ENCODE measurements at places on chromosomes 13 and 19.

- no peak for DNase-seq
Observed at GRCh38 chr19:39236527-39236926, 8.3 kb downstream of the IFNL3 start.

DNA sequence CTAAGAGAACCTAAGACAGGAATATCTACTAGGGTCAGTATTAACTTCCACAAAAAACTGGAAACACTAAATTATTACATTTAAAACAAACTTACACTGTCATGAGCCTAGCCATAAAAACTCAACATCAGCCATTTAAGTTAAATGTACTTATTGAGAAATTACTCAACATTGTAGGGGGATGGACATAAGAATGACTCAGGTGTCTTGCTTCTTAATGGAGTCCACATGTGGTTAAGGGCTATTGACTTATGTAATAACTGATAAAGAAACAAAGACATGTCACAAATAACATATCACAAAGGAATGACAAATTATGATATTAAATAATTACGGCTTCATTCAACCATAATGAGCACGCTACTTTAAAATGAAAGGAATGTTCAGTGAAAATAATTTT, 36.2 kb downstream of the CLDN10 start:
- DNase-seq = no peak

DNA sequence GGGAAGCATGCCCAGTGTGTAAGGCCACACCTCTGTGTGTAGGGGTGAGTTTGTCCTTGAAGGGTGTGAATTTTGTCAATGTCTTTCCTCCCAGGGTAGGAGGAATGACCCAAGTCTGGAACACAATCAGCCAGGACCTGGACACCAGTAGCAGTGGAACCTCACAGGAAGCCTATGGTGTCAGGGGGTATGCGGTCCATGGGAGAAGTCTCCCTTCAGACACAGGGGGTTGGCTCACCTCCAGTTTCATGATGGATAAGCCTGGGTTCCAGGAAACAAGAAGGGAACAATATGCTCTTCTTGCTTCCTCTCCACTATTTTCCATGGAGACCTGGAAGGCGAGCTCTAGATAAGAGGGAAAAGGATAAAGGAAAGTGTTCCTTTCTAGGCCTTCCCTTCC, 23.9 kb downstream of the B3GLCT start:
- no peak for DNase-seq

- DNase-seq = no peak
Observed at GRCh38 chr19:16441661-16442162, 30.1 kb downstream of the EPS15L1 start.

GRCh38 chr13:108827646-108828045, 198.2 kb downstream of the MYO16 start:
- DNase-seq = no peak

DNA sequence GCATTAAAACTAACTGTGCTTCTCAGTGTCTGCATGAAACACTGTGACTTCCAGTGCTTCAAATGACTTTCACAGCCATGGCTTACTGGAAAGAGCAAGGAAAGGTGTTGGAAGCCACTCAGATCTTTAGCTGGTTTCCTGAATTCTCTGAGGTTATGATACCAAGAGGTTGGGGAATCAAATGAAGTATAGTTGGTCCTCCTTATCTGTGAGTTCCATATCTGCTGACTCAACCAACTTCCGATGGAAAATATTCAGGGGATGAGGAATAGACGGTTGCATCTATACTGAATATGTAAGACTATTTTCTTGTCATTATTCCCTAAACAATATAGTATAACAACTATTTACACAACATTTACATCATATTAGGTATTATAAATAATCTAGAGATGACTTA, 32.4 kb downstream of the EPSTI1 start:
- no peak for DNase-seq

DNA sequence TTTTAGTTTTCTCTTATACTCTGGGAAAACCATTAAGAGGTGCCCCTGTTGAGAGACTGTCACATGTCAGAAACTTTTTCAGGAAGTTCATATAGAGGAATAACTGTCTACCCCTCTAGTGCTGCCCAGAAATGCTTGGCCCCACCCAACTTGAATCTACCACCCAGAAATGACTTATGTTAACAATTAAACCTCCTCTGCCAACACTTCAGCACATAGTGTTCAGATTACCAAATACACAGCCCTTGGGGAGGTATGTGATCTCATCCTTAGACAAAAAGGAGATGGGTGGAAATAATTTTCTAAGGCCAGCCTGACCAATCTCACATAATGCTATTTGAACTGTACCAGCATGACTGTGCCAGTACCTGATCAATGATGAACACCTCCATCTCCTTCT, 35.6 kb downstream of the CCDC169 start:
- no peak for DNase-seq

GRCh38 chr19:48330012-48330681, 4.8 kb downstream of the EMP3 start:
- peak; percentile 91 for DNase-seq

Measured in NCI-H446 treated with DMSO at 0.1 percent for 48 hours (cell line).